ENCODE measurements at places on chromosomes 3 and 15.

DNA sequence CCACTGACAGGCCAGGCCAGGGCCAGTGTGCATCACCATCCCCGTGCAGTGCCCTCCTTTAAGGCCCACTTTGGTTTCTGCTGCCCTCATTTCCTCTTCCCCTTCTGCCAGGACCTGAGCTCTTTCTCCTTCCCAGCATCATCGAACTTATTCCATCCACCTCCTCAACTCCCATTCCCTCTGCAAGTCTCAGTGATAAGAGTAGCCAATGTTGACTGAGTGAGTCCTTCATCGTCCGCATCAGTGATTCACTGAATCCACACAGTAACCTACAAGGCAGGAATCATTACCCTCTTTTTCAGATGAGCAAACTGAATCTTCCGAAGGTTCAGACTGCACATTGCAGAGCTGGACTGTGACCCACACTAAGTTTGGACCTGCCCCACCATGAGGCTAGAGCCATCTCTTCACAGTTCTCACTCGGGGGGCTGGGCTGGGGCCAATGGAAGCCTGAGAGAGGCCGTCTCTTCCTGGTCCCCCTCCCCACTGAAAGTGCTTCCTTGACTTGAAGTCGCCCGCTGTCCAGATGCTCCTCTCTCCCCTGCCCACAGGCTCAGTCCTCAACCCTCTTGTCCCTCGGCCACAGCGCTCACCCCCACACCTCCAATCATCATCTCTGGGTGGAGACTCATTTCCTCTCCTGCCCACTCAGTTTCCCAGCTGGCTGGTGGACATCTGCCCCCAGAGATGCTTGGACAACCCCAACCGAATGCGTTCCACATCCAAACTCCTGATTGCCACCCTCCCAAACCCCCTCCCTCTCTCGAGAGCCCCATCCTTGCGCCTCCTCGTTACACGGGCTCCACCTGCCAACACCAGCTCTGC, 15.2 kb upstream of the ANPEP start:
- DNase-seq, result no peak

DNA sequence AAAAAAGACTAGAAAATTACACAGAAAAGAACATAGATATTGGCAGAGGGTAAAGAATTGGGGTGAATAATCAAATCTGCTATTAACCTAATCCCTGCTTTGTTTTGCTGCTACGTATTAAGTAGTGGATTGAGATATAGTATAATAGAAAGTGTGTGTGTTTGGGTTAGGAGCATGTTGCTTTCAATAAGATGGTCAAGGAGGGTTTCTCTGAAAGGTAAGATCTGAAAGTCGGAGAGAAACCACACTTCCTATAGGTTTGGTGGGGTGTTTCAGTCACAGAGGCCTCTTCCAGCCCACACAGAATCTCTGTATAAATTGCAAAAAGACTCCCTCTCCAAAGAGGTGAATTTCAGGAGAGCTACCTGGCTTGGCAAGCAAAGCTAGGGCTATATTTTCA, 345.7 kb upstream of the SATB1 start:
- no peak for DNase-seq

DNA sequence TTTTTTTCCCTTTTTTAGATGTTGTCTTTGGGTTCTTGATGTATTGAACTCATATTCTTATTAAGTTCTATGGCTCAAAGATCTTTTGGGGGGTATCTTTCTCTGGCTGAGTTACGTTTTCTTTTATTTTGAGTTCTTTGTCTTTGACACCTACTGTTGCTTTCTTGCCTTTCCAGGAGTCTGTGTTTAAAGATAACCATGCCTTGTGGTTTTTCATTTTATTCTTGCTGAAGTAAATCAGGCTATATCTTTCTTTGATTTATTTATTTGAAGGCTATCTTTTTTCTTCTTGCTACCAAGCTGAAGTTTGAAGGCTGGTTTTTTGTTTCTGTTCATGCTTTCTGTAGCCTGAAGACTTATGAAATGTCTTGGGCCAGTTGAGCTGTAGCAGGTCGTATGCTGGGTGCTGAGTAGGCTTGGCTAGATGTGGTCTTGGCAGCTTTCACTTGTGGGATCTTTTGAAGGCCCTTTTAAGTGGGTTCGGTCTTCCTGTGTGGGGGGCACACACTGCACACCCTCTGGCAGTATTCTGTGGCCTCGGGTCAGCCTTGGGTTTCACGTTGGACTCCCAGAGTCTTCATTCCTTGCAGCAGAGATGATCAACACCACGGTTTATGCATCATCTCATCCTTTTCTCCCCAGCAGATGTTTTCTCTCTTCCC, 17.5 kb downstream of the SLCO3A1 start:
- no peak for DNase-seq

GRCh38 chr15:56749982-56750381, 16.7 kb upstream of the ZNF280D start:
- no peak for DNase-seq

- no peak for DNase-seq
Measured at GRCh38 chr15:101368086-101368780, 73.2 kb upstream of the SNRPA1 start.

DNA sequence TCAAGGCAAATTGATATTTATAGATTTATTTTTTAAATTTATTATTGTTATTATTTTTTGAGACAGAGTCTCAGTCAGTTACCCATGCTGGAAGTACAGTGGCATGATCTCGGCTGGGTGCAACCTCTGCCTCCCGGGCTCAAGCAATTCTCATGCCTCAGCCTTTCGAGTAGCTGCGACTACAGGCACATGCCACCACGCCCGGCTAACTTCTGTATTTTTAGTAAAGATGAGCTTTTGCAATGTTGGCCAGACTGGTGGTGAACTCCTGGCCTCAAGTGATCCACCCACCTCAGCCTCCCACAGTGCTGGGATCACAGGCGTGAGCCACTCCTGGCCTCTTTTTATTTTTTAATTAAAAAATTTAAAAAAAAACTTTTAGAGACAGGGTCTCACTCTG, 19.0 kb downstream of the SPG21 start:
- peak; percentile 57 for DNase-seq

- DNase-seq, result no peak
Measured at GRCh38 chr3:4225005-4225471, 78.1 kb upstream of the SETMAR start.

DNA sequence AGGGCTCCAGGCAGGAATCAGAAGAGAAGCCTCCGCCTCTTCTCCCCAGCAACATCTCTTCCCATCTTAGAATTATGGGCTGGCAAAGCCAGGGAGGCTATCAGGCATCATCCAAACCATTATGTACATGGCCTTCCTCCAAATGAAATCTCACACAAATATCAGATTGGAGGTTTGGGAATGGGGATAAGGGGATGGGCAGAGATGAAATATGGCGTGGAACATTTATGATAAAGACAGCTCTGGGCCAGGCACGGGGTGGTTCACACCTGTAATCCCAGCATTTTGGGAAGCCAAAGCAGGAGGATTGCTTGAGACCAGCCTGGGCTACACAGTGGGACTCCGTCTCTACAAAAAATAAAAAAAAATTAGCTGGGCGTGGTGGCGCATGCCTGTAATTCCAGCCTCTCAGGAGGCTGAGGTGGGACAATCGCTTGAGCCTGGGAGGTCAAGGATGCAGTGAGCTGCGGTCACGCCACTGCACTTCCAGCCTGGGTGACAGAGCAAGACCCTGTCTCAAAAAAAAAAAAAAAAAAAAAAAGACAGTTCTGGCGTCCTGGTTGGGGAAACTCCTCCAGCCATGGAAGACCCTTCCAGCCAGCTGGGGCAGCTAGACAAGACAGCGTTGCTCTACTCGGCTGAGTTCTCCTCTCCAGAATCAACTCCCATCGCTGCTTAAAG, 36.6 kb downstream of the CPN2 start:
- no peak for DNase-seq

- DNase-seq, result no peak
Measured at GRCh38 chr3:64687086-64687780, 567 bp downstream of the ADAMTS9 start.

- no peak for DNase-seq
Measured at GRCh38 chr3:138938056-138938876, 8.7 kb downstream of the FOXL2 start.

- peak; percentile 19 for DNase-seq
Measured at GRCh38 chr15:66862111-66862939, 160.3 kb downstream of the SMAD6 start.

DNA sequence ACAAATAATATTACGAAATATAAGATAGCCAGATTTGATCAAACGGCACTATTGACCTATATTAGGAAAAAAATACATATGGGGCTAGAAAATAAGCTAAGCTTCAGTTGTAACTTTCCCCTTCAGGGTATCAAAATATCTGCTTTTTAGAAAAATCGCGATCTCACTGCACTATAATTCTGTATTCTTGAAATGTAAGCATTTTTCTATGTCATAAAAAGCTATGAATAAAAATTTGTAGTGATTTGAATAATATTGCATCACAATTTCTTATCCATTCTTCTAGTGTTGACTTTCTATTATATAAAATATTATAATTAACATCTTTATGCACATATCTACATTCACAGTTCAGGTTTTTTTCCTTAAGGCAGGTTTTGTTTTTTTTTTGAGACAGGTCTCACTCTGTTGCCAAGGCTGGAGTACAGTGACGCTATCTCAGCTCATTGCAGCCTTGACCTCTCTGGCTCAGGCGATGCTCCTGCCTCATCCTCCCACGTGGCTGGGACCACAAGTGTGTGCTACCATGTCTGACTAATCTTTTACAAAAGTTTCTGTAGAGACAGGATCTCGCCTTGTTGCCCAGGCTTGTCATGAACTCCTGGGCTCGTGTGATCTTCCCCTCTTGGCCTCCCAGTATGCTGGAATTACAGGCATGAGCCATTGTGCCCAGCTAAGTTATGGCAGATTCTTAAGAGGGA, 21.6 kb downstream of the EMC4 start:
- no peak for DNase-seq

DNA sequence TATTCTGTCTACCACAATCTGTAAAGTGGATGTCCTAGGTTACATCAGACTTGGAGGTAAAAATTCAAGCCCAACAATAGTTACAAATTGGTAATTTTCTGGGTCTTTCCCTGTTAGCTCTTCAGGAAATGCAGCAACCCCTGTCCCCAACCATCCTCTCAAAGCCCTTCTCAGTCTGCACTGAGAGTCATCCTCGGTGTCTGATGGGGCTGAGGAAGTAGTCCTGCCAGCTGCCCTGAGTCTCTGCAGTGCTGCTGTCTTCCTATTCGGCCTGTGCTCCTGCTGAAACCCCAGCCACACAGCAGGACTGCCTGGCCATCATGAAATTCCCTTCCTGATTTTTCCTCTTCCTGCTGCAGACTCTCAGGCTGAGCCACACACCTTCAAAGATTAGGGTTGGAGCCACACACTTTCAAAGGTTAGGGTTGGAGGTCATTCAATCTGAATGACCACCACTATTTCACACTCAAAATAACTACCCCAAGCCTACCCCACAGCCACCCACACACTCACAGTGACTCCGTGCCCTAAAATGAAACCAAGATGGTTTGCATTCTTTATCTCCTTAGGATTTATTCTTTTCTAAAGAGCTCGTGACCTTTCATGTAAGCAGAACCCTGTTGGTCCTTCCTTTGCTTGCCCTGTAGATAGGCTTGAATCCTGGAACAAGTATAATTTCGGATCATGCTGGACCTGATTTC, 17.6 kb downstream of the TRIM42 start:
- DNase-seq, result no peak

DNA sequence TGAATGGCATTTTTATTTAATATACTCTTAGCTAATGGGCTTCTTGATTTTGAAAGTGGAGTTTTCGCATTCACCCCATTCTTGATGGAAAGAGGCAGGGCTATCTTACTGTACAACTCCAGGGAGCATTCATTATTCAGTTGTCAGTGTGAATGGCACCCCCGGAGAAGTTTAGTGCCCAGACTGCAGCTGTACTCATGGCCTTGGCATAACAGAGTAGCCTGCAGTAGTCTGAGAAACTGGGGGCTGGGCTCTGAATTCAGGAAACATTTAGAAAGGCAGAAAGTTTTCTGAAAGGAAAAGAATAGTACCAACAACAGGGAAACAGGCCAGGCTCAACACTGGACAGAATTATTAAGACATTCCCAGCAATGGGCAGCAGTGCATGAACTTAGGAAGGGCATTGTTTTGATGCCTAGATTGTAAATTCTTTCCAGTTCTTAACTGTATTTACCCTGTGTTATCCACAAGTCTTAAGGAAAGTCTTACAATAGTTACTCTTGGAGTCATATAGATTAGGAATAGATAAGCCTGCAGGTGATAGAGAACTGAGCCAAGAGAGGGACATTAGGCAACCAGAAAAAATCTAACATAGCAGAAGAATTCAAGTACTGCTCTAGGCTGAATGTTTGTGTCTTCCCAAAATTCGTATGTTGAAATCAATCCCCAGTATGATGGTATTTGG, 44.4 kb downstream of the TIPARP start:
- no peak for DNase-seq

DNA sequence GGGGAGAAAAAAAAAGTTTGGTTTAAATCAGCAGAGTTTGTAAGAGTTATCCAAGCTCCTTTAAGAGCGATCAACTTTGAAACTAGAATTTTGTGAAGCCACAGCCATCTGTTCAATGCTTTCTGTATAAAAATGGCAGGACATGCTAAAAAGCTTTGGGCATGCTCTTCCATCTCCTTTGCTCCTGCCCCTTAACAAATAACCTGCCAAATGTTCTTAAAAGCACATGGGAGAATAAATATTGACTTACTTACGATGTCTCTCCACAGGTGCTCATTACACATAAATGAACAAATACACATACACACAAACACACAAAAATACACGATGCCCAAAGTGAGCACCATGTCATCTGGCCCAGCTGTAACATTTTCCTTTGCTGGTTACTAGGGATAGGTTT, 211.8 kb upstream of the DPH6 start:
- no peak for DNase-seq

DNA sequence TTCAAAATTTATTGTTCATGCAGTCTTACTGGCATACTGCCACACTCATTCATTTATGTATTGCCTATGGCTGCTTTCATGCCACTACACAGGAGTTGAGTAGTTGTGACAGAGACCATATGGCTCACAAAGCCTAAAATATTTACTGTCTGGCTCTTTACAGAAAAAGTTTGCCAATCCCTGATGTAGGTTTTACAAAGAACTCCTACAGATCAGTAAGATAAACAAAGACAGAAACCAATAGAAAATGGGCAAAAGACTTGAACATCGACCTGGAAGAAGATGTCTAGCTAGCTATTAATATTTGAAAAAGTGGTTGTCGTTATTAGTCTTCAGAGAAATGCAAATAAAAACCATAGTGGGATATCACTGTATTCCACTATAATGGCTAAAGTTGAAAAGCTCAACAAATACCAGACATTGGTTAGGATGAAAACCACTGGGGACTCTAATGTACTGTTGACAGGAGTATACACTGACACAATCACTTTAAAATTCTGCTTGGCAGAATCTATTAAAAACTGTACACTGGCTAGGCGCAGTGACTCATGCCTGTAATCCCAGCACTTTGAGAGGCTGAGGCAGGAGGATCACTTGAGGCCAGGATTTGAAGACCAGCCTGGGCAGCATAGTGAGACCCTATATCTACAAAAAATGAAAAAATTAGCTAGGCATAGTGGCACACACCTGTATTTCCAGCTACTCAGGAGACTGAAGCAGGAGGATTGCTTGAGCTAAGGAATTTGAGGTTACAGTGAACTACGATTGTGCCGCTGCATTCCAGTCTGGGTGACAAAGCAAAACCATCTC, 87.7 kb downstream of the NEO1 start:
- no peak for DNase-seq

GRCh38 chr3:38805765-38806386, 10.1 kb downstream of the SCN10A start:
- DNase-seq, result peak; percentile 55
